Thyroid gland (tissue), 4 donors: ENCODE measurements at places on chromosomes 1 and 21. TPM values are rescaled to one million over a fixed set of nuclear protein-coding genes. Genes with fewer than 3 reads are reported as not detected.

Gene DNASE2B
- total RNA-seq, result 0.88 TPM

DNA sequence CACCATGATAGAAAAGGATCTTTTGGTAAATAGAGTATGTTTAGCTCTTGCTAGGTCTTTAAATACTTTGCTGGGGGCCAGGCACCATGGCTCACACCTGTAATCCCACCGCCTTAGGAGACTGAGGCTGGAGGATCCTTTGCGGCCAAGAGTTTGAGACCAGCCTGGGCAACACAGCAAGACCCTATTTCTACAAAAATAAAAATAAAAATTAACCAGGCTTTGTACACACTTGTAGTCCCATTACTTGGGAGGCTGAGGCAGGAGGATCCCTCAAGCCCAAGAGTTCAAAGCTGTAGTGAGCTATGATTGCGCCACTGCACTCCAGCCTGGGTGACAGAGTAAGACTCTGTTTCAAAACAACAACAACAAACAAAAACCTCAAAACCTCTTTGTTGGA, 1.1 kb upstream of the KCNE2 start:
- H3K4me3 ChIP-seq, result no peak overlapping the region
- no peak overlapping the region for H3K27ac ChIP-seq
- H3K4me1 ChIP-seq, result no peaks in the 10 kb centered on the region
- DNase-seq, result no peak

GRCh38 chr1:213940947-213941346, 46.8 kb upstream of the PROX1 start:
- no peaks in the 10 kb centered on the region for H3K36me3 ChIP-seq
- no peak overlapping the region for H3K27ac ChIP-seq
- H3K27me3 ChIP-seq, result no peaks in the 10 kb centered on the region
- peaks cover 37% of the 10 kb centered on the region for H3K4me1 ChIP-seq

Gene UBASH3A
- total RNA-seq, result 1.3 TPM

- no peaks in the 10 kb centered on the region for H3K4me1 ChIP-seq
- H3K4me3 ChIP-seq, result no peak overlapping the region
- H3K27me3 ChIP-seq, result no peaks in the 10 kb centered on the region
Observed at GRCh38 chr1:112172294-112172882, 182.9 kb upstream of the KCND3 start.

GRCh38 chr1:41713557-41714327, 205.0 kb downstream of the HIVEP3 start:
- no peak overlapping the region for H3K27ac ChIP-seq
- no peaks in the 10 kb centered on the region for H3K36me3 ChIP-seq
- peaks cover 9% of the 10 kb centered on the region for H3K4me1 ChIP-seq
- no peaks in the 10 kb centered on the region for H3K27me3 ChIP-seq
- H3K4me3 ChIP-seq, result no peak overlapping the region

Gene FAAP20
- total RNA-seq, result 46.7 TPM

Gene S100A7A
- not detected for total RNA-seq

GRCh38 chr1:212916481-212917133, 33.7 kb upstream of the VASH2 start:
- H3K27me3 ChIP-seq, result no peaks in the 10 kb centered on the region
- no peak overlapping the region for H3K4me3 ChIP-seq
- DNase-seq, result peak; percentile 67

GRCh38 chr1:198620951-198621824, 17.7 kb upstream of the PTPRC start:
- H3K36me3 ChIP-seq, result no peaks in the 10 kb centered on the region
- no peaks in the 10 kb centered on the region for H3K4me1 ChIP-seq
- no peak overlapping the region for H3K27ac ChIP-seq
- H3K27me3 ChIP-seq, result no peaks in the 10 kb centered on the region

GRCh38 chr21:46183910-46184624, at the start of gene SPATC1L:
SPATC1L (minus strand) TSS chr21:46184459; CDS start chr21:46182816, 1,643 bp downstream.
- no peaks in the 10 kb centered on the region for H3K36me3 ChIP-seq
- H3K27ac ChIP-seq, result peak within 1 kb of the TSS; percentile 44
- peak within 1 kb of the TSS; percentile 28 for H3K4me3 ChIP-seq

Gene VWA1
- total RNA-seq, result 52.0 TPM

DNA sequence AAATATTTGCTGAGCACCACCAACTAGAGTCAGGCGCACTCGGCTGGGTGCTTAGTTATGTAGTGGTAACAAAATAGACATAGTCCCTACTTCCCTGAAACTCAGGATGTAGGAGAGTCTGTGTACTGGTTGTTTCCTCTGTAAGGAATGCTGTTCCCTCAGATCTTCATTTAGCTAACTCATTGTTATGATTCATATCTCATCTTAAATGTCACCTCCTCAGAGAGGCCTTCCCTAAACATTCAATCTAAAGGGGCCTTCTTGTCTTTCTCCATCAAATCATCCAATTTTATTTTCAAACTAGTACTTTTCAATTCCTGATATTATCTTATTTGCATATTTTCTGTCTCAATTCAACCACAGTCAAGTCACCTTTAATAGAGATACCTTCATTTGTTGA, 132.9 kb downstream of the PIK3R3 start:
- no peaks in the 10 kb centered on the region for H3K36me3 ChIP-seq
- no peak overlapping the region for H3K4me3 ChIP-seq
- no peaks in the 10 kb centered on the region for H3K27me3 ChIP-seq
- no peak for DNase-seq
- H3K27ac ChIP-seq, result no peak overlapping the region

Gene RYR2
- 26.0 TPM for total RNA-seq

Gene NBPF9
- 32.8 TPM for total RNA-seq

GRCh38 chr1:163824490-163824889, 502.7 kb downstream of the NUF2 start:
- no peaks in the 10 kb centered on the region for H3K4me1 ChIP-seq
- H3K27me3 ChIP-seq, result no peaks in the 10 kb centered on the region
- no peak overlapping the region for H3K4me3 ChIP-seq
- no peaks in the 10 kb centered on the region for H3K36me3 ChIP-seq
- no peak overlapping the region for H3K27ac ChIP-seq

DNA sequence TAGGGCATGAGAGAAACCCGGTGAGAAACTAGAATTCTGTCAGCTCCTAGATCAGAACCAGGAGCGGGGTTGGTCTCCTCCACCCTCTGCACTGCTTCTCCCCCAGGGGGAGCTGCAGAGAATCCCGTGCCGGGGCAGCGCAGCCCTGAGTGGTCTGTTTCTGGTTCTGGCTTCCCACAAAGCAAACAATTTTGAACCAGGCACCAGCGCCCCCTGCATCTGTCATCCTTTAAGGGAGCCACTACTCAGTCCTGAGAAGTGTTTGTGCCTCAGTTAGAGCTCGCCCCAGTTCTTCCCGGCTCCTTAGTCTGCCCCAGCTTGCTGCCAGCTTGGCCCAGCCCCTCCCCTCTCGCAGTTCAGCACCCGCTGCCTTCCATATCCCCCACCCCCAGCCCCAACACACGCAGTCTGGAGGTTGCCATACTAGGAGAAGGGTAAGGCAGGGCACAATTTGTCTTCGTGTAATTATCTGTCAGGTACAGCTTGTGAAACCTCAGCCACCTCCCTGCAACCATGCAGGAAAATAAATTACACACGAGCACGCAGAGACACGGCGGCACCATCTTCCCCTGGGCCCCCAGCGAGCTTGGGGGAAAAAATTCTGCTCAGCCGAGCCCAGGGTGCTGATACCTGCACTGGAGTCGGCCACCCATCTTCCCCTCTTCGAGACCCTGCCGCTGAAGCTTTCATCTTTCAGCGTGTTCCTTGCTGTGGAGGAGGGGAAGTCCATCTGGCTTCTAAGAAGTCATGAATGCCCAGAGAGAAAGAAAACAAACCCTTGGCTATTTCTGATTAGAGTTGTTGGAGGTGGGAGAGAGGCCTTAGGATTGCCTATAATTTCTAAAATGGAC, 62.6 kb upstream of the CD1D start:
- H3K4me1 ChIP-seq, result peaks cover 14% of the 10 kb centered on the region
- no peak overlapping the region for H3K4me3 ChIP-seq
- no peak overlapping the region for H3K27ac ChIP-seq
- peak; percentile 52 for DNase-seq

DNA sequence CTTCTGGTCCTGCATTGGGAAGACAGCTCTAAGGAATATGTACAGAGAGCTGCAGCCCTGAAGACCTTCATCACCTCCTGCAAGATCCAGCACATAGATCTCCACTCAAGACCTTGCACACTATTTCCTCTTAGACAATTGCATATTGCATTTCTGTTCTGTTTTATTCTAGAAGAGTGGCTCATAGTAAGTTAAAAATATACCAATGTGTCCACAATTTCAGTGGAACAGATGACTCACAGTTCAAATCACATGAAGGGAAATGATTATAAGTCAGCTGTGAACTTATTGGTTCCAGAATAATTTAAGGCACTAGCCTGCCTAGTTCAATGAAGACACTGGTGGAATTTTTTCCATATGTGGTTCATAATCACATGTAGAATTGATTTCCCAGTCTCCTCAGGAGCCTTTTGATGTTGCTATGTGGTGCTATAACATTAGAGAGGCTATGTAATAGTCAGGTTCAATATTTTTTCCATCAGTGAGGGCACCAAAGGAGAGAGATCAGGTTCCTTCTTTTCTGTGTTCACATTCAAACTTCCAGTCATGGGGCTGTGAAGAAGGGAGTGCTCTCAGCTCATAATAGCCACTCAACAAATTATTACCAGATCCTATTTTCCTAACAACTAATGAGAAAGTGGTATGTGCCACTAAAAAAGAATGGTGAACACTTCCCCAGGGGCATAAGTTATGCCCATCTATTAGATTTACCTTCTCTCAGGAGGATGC, 9.8 kb upstream of the AK5 start:
- no peak overlapping the region for H3K4me3 ChIP-seq
- no peaks in the 10 kb centered on the region for H3K36me3 ChIP-seq
- no peak overlapping the region for H3K27ac ChIP-seq
- no peaks in the 10 kb centered on the region for H3K27me3 ChIP-seq

Gene SPTA1
- 0.10 TPM for total RNA-seq

GRCh38 chr1:217527151-217527550, 103.7 kb downstream of the GPATCH2 start:
- H3K36me3 ChIP-seq, result no peaks in the 10 kb centered on the region
- no peak overlapping the region for H3K4me3 ChIP-seq
- H3K27ac ChIP-seq, result no peak overlapping the region
- no peaks in the 10 kb centered on the region for H3K27me3 ChIP-seq

DNA sequence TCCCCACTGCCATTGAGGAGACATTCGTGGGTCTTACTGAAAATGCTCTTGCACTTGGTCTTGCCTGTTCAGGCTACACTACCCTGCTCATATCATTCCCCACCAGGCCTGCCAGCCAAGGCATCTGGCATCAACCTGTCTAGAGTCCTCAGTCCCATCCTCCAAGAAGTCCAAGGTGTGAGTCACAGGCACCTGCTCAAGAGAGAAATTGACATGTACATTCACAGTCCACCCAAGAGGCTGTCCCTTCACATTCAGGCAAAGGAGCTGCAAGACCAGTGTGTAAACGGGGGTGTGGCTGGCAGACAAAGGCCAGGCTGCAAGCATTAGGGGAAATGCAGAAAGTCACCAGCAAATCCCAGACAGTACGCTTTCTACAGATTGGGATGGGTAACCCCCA, 13.1 kb upstream of the PLA2G2C start:
- H3K4me1 ChIP-seq, result no peaks in the 10 kb centered on the region
- no peak overlapping the region for H3K4me3 ChIP-seq
- no peak for DNase-seq
- no peaks in the 10 kb centered on the region for H3K27me3 ChIP-seq
- H3K36me3 ChIP-seq, result no peaks in the 10 kb centered on the region
- H3K27ac ChIP-seq, result no peak overlapping the region

Gene RRP1B
- total RNA-seq, result 19.7 TPM

- H3K4me3 ChIP-seq, result no peak overlapping the region
- H3K4me1 ChIP-seq, result peaks cover 9% of the 10 kb centered on the region
- no peak for DNase-seq
- H3K27ac ChIP-seq, result no peak overlapping the region
- H3K27me3 ChIP-seq, result no peaks in the 10 kb centered on the region
Observed at GRCh38 chr1:208433086-208433485, 188.9 kb upstream of the PLXNA2 start.

- no peak for DNase-seq
- H3K4me3 ChIP-seq, result no peak overlapping the region
- H3K36me3 ChIP-seq, result no peaks in the 10 kb centered on the region
- H3K27ac ChIP-seq, result no peak overlapping the region
- no peaks in the 10 kb centered on the region for H3K4me1 ChIP-seq
- no peaks in the 10 kb centered on the region for H3K27me3 ChIP-seq
Observed at GRCh38 chr1:55623311-55623710, 408.1 kb upstream of the USP24 start.

Gene CELA2B
- not detected for total RNA-seq

Gene PLPPR4
- 0.79 TPM for total RNA-seq

Gene DNAJC28
- total RNA-seq, result 5.6 TPM

DNA sequence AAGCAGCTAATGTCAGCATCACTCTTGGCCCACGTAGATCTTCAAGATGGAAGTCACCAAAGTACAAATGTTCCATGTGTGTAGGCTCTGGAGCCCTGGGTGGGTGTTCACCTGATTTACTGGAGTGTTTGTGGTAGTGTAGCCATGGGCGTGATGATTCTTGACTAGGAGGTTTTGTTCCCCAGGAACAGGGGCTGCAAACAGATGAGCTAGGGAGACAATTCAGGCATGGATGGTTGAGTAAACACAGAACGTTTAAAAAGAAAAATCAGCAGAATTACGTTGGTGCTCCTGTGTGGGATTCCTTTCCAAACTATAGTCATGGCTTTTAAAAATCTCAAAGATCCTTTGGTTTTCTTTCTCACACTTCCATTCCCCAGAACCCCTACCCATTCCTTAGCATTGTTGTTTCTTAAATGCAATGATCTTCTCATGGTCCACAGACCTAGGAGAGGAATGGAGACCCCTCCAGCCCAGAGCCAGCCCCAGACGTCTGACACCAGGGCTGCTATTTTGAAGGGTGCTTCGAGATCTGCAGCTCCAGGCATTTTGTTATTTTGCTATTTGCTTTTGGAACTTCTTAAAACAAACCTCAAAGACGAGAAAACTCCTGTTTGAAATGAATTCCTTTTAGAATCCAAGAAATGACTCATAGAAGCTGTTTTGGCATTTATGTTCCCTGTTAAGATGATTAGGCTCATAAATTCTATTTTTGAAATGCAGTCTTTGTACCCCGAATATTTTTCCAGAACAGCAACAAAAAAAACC, 115.1 kb downstream of the ETS2 start:
- H3K36me3 ChIP-seq, result no peaks in the 10 kb centered on the region
- H3K27ac ChIP-seq, result peak overlapping the region; percentile 81
- H3K4me3 ChIP-seq, result no peak overlapping the region
- no peak for DNase-seq
- H3K4me1 ChIP-seq, result no peaks in the 10 kb centered on the region

Gene SPRR2F
- not detected for total RNA-seq

GRCh38 chr1:207282496-207283380, 38.7 kb upstream of the CD55 start:
- no peak for DNase-seq
- H3K4me3 ChIP-seq, result no peak overlapping the region
- no peaks in the 10 kb centered on the region for H3K27me3 ChIP-seq
- H3K4me1 ChIP-seq, result no peaks in the 10 kb centered on the region
- H3K36me3 ChIP-seq, result no peaks in the 10 kb centered on the region
- no peak overlapping the region for H3K27ac ChIP-seq

DNA sequence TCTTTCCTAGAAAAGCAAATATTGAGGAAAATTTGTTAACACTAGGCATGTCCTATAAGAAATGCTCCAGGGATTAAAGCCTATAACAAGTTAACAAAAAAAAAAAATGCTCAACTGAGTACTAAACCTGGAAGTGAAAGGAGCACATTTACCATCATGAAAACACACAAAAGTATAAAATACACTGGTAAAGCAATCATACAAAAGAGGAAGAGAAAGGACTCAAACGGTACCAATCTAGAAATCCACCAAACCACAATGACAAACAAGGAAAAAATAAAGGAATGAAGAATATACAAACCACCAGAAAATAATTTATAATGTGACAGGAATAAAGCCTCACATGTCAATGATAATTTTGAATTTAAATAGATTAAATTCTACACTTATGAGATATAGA, 21.2 kb downstream of the CD1E start:
- no peak for DNase-seq
- no peaks in the 10 kb centered on the region for H3K4me1 ChIP-seq
- H3K4me3 ChIP-seq, result no peak overlapping the region
- H3K27ac ChIP-seq, result no peak overlapping the region
- H3K27me3 ChIP-seq, result no peaks in the 10 kb centered on the region
